ENCODE measurements at places on chromosomes 3 and 15.

- DNase-seq: no peak
Measured at GRCh38 chr15:77104155-77104554, 33.2 kb upstream of the TSPAN3 start.

GRCh38 chr3:55576621-55577388, 89.7 kb upstream of the WNT5A start:
- no peak for DNase-seq

GRCh38 chr3:115814778-115815380, 191.6 kb downstream of the GAP43 start:
- DNase-seq: no peak

DNA sequence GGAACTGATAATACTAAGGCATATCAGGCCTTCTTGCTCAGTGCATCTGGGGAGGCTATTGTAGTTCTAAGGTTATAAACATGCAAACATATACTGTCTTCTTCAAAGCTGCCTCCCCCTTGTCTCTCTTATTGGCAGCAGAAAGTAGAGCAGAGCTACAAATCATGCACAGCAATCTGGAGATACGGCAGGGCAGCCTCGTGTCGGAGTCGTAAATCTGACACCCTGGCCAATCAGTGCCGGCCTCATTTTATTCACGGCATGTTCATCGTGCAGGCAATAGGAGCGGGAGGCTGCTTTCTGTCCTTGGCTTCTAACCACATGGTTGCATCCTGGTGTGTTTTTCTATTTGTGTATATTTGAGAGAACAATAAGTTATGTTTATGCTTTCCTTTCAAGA, 300.2 kb upstream of the CNTN6 start:
- DNase-seq: no peak

GRCh38 chr15:73972984-73973682, 19.0 kb downstream of the STOML1 start:
- DNase-seq: peak; percentile 74

DNA sequence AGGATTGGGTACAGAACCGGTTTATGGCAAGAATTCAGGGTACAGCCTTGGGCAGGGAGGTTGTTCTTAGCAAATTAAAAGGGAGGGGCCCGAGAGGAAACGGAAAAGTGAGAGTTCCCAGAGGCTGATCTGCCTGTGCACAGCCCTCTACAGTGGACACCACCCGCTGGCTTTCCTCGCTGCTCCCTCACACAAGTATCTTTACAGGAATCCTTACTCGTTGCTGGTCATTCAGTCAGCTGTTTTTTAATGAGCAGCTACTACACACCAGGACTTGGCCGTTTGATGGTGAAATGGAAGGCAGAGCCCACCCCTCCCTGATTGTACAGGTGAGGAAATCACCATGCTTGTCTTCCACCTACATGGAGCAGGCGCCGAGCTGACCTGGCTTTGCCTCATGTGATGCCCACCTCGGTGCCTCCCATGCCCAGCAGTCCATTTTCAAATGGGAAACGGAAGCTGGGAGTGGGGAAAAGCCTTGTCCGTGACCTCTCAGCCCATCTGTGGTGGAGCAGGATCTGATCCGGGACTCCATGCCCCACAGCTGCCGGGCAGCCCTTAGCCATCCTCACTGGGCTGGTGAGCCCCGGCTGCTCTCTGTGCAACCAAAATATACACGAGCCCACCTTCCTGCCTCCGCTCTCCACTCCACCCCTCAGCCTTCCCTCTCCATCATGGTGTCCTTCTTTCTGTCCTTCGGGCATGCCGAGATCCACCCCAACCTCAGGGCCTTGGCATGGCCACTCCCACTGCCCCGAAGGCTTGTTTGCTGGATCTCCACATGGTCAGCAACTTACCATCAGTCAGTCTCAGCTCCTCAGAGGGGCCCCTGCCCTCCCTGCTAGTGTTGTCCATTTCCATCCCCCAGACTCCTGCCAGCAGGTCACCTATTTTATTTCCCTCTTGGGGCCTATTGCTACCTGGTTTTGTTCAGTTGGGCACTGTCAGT, 33.3 kb upstream of the FGD5 start:
- no peak for DNase-seq

DNA sequence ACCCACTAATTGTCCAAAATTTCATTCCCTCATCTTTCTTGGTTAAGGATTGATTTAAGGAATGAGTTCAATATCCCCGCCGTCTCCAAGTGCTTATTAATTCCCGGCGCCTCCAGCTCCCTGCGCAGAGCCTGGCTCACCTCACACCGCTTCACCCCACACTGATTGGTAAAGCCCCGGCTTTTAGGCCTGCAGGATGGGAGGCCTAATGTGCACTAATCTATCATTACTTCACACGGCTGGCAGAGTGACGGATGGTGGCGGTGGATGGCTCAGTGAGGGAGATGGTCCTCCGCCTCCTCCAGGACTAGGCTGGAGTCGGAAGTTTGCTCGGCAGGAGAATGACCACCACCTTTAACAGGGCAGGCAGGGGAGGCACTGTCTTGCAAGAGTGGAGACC, 81.7 kb downstream of the MEGF11 start:
- no peak for DNase-seq

GRCh38 chr15:89740137-89740536, 10.9 kb downstream of the MESP1 start:
- peak; percentile 56 for DNase-seq

- no peak for DNase-seq
Measured at GRCh38 chr3:42184651-42185443, 81.1 kb downstream of the CCK start.

- DNase-seq: no peak
Measured at GRCh38 chr3:40262331-40262730, 47.2 kb upstream of the EIF1B start.

GRCh38 chr15:51253366-51253765, 85.0 kb downstream of the CYP19A1 start:
- no peak for DNase-seq

DNA sequence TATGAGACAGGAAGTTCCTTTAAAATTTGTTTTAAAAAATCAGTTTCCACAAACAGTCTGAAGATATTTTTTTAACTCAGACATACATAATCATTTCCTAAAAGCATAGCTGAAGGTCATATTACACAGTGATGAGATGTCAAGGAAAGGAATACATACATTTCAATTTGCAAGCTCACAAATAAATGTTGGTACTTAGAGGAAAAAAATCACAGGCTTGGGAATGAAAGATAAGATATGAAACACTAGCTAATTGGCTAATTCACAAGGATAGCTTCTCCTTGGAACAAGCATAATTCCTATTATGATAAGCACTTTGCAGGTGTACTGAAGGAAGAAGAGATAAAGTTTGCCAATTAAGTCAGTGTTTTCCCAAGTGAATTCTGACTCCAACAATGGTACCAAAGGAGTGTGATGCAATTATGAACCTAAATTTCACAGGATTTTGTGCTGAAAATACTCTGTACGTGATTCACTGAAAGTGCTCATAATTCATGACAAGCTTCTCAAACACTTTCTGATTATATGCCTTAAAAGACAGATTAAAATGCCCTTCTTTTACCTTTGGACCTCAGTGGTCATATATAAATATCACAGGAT, 112.4 kb downstream of the FRMD5 start:
- DNase-seq: no peak

DNA sequence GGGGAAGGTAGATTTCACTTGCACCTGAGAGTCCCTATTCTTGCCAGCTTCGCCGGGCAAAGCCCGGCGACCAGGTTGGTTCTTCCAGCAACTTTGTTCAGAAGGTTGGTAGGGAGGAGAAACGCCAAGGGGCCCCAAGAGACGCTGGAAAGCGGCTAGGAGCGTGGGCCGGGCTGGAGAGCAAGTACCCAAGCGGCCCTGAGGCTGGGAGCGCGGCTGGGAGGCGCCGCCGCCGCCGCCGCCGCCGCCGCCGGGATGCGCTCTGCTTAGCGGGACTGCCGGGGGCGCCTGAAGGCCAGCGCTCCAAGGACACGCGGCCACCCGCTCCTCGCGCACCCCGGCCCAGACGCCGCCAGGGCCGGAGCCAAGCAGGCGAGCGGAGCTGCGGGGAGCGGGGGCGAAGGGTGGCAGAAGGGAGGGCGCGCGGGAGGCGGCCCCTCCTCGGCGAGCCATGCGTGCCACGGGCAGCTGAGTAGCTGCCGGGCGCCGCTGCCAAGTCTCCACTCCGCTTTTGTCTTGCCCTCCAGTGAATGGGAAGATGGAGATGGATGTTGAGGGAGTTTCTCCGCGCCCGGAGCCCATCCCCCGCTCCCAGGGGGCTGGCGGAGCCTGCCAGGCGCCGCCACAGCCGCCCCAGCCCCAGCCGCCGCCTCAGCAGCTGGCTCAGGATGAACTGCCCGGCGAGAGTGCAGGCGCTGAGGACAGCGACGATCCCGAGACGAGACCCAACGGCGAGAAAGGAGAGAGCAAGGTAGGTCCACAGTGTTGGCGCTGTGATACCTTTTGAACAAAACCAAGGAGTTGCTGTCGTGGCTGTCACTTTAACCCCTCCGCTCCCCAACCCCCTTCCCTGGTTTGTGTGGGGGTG, 227.4 kb upstream of the AZI2 start:
- DNase-seq: no peak

GRCh38 chr15:32923176-32923575, 205.4 kb downstream of the GREM1 start:
- no peak for DNase-seq

DNA sequence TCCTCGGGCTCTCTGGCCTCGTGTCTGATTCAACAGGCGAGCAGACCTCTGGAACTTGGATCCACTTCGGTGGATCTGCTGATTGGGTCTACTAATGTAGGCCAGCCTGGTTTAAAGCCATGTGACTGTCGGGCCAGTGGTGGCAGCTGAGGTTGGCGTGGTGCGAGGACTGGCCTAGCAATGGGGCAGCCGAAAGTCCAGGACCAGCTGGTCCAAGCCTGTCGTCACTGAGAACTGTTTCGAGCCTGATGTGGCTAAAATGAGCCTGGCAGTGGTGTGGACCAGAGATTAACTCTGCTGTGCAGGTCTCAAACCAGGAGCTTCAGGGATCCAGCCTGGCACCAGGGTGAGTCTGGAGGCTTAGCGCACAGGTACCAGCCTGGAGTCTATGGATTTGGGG, 56.4 kb upstream of the ROBO1 start:
- DNase-seq: no peak

DNA sequence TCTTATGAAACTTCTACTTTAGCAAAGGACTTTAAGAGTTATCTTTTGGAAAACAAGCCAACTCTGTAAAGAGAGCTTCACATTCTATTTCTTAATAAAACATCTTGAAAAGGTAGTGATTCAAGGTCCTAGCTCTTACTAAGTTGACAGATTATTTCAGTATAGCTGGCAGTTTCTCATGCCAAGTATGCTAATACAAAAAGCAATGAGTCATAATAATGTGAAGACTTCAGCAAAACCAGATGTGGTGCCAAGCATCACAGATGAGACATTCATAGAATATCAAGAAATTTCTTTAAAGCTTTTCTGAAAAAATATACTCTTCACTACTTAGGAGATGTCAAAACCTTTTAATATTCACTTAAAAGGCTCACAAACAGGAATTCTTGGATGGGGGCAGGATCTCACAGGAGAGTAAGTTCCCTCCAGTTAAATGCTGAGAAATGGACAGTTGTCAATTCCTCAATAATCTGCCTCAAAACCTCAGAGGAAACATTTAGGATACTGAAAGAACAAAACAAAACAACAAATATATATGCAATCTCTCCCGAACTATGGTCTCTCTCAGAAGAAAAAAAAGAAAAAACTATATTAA, 45.6 kb downstream of the DCBLD2 start:
- DNase-seq: peak; percentile 70

DNA sequence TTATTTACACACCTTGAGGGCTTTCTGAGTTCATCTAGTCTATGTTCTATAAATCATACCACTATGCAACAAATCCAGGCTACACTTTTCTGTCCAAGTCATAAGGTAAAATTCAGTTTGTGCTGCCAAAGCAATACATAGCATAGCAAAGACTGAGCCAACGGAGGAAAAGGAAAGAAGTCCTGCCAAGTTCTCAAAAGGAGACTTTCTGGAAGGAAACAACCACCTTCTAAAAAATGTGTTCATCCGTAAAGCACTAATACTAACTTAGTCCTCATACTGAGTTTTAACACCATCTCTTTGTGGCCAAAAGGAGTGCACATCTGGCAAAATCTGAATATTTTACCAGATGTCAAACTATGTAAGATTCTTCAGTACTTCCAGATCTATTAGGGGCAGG, 620.2 kb downstream of the RBMS3 start:
- no peak for DNase-seq

GRCh38 chr3:69325151-69325550, 60.7 kb downstream of the FRMD4B start:
- DNase-seq: no peak

All from smooth muscle cell of the brain vasculature (primary cell).